ENCODE measurements at places on chromosomes 1 and 21.
A peak's percentile ranks its signal among the peaks of the same experiment; 100 is the strongest.

DNA sequence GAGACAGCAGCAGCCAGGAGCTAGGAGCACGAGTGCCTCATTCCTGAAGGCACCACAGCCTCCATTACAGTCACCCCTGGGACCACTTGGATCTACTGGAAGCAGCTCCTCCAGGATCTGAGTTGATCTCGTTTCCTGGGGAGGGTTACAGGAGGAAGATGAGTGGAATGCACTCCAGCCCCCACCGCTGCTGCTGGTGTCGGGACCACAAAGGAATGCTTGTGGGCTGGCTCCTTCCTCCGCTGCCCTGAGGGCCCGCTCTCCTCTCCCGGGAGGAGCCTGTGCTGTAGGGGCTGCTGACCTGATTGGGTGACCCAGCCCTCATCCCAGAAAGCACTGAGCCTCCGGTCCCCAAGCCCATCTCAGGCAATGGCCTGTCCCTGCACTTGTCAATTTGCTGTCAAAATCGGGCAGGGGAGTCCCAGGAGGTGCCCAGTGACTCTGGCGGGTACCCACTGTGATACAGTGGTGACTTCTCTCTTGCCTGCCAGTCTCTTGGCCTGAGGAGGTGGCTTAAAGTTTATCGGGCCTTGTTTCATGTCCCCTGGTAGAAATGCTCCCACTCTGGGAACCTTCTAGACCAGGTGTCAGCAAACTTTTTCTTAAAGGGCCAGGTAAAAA is 23.1 kb downstream of the IL10RB start:
- no peak for DNase-seq

DNA sequence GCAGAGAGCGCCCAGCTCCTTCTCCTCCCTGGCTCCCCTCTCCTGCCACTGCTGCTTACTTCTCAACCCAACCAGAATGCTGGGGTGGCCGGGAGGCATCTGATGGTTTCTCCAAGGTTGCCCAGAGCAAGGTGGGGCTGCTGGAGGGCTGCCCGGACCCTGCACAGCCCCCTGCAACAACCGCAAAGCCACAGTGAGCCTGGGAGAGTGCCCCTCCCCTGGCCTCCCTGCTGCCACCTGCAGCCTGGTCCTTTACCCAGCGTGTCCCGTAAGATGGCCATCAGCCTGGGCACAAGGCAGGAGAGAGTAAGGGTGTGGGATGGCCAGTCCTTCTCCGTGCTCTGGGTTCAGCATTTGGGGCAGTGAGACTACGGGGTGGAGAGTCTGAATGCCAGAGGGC is 17.0 kb downstream of the MX2 start:
- no peak for DNase-seq

DNA sequence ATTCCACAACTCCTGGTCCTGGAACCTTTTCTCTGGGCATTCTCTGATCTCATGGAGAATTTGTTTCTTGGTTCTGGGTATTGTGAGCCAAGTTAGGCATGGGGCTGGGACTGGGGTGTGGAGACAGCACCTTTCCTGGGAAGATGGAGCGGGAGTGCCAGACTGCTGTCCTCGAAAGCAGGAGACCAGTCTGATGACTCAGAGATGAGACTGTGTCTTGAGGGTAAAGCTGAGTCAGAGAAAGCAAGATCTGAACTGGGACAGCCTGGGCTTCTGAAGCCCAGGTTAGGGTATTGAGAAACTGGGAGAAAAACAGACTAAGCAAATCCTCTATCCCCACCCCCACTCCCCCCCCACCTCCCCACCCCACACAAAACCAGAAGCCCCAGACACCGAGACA is 2.2 kb upstream of the KANK4 start:
- no peak for DNase-seq

- DNase-seq = no peak
Measured at GRCh38 chr1:25695771-25696311, 79.2 kb downstream of the MAN1C1 start.

GRCh38 chr1:105442901-105443300 is 1613.6 kb upstream of the PRMT6 start:
- DNase-seq = no peak

DNA sequence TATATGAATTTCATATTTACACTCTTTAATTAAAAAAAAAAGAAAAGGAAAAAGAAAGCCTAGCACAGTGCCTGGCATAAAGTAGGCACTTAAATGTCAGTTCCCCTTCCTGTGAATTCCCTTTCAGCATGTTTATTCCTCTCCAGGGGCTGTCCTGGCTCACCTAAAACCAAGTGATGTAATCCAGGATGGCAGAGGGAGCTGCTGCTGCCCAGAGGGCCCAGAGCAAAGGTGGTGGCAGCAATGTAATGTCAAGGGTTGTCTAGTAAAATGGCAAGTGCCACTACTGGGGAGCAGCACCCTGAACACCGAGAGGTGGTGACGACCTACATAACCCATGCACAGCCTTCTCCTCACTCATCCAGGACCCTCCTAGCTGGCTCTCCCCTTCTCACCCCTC is 78.4 kb upstream of the LPGAT1 start:
- DNase-seq = no peak

GRCh38 chr1:41851589-41851988 is 67.1 kb downstream of the HIVEP3 start:
- DNase-seq = no peak

DNA sequence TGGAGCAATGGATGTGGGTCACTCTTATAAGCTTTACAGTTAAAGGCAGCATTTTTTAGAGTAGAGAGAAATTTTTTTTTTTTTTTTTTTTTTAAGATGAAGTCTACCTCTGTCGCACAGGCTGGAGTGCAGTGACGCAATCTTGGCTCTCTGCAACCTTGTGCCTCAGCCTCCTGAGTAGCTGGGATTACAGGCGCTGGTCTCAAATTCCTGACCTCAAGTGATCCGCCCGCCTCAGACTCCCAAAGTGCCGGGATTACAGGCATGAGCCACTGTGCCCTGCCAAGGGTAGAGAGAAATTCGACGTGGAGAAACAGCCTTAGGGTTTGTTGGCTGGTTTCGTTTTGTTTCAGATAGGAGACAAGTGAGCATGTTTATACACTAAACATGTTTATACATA is 594.2 kb upstream of the ADAMTS5 start:
- no peak for DNase-seq

- peak; percentile 27 for DNase-seq
Measured at GRCh38 chr1:228938537-228938901, 203.2 kb downstream of the RHOU start.

GRCh38 chr1:246078126-246078887 is 428.8 kb downstream of the SMYD3 start:
- DNase-seq = no peak

DNA sequence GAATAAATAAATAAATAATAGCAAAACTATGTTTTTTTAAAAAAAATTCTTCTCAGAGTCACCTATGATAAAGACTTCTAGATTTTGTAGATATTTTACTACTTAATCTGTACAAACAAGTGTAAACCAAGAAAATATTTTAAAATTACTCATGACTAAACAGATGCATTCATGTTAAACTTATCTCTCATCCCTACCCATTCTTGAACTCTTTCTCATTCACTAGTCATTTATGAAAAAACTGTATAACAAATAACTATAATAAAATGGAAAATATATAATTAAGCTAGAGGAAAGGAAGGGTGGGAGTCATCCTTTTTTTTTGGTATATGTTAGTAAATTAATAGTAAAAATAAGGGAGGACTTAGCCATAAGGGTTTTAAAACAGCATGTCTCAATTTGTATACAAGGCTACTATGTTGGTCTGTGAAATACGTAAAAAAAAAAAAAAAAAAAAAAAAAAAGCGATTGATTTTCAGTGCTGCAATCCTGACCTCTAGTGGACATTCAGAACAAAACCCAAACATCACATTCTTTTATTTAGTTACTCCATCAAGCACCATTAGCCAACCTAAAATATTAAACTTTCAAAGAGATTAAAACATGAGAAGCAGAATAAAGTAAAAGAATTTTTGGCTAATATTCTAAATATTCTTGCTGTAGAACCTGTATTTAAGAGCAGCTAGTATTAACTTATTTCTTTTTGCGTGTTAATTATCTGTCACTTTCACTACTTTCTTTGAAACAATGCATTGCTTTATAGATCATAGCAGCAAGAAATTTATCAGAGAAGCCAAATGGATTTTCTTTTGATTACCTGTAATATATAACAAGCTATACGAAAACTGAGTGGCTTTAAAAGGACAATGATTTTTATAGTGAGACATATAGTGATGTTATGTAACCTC is 255.8 kb upstream of the CACYBP start:
- peak; percentile 47 for DNase-seq

GRCh38 chr1:199616947-199617346 is 410.6 kb upstream of the NR5A2 start:
- no peak for DNase-seq

DNA sequence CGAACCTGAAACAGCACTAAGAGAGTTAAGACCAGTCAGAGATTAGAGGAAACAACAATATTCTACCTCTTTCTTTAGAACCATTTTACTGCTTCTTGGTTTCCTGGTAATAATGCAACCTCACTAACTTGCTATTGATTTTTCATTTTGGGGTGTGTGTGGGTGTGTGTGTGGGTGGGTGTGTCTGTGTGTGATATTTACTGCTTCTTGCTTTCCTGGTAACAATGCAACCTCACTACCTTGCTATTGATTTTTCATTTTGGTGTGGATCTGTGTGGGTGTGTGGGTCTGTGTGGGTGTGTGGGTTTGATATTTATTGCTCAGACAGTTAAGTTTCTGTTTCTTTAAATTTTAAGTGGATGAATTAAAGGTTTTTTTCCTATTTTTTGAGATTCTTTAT is 208.8 kb downstream of the LRRC7 start:
- DNase-seq = no peak

- no peak for DNase-seq
Measured at GRCh38 chr1:216020743-216021345, 402.4 kb downstream of the USH2A start.

DNA sequence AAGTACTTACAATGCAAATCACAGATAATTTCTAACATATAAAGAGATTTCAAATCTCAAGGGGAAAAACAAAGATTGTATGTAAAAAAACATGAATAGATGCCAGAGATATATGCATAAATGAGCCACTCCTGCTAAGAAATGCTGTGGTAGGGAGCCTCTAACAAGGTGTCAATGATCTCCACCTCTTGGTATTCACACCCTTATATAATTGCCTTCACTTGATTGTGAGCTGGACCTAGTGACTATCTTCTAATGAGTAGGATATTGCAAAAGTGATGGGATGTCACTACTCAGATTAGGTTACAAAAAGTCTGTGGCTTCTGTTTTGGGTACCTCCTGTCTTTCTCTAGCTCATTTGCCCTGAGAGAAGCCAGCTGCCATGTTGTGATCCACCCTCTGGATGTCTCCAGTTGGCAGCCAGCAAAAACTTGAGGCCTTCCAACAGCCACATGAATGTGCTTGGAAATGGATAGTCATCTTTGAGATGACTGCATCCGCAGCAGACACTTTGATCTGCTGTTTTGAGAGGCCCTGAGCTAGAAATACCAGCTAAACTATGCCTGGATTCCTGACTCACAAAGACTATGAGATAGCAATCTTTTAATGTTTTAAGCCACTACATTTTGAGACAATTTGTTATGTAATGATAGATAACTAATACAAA is 196.1 kb upstream of the FGGY start:
- DNase-seq = no peak

GRCh38 chr1:167474191-167474641 is 44.1 kb downstream of the CD247 start:
- DNase-seq = peak; percentile 64

- no peak for DNase-seq
Measured at GRCh38 chr21:45330075-45330781, 42.5 kb upstream of the POFUT2 start.

DNA sequence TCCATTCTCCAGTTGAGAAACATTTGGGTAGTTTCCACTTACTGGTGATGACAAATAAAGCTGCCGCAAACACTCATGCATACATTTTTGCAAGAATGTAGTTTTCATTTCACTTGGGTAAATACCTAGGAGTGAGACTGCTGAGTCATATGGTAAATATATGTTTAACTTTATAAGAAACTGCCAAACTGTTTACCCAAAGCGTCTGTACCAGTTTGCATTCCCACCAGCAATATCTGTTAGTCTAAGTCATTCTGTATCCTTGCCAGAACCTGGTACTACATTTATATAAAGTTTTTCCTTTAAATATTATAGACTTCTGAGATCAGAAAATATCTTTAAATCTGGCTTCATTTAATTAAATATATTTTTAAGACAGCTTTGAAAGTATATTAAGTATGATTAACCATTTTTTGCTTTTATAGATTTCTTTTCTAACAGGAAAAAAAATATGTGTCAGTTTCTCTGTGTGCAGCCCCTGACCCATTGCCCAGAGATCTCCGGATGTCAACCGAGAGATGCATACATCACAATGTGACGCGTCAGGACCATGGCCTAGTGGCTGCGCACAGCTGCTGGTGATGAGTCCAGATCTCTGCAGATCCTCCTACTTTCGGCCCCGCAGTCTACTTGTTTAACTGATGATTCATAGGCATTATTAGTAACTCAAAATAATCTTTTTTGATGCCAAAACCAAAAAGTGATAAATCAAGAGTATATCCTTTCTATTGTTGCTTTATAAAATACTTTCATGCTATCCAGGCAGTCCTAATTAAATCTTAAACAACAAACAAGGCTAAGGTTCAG is 227.1 kb upstream of the MAP1LC3C start:
- DNase-seq = no peak

GRCh38 chr1:202625416-202626360 is 84.6 kb downstream of the SYT2 start:
- peak; percentile 60 for DNase-seq

GRCh38 chr1:14140831-14141401 is 440.9 kb downstream of the PRDM2 start:
- no peak for DNase-seq

Data from CD4-positive, alpha-beta T cell treated with Interleukin-21 for 1 hour (primary cell).